ENCODE measurements at places on chromosomes 12 and 14. TPM values are rescaled to one million over a fixed set of nuclear protein-coding genes. Genes with fewer than 3 reads are reported as not detected.
A peak's percentile ranks its signal among the peaks of the same experiment; 100 is the strongest.

DNA sequence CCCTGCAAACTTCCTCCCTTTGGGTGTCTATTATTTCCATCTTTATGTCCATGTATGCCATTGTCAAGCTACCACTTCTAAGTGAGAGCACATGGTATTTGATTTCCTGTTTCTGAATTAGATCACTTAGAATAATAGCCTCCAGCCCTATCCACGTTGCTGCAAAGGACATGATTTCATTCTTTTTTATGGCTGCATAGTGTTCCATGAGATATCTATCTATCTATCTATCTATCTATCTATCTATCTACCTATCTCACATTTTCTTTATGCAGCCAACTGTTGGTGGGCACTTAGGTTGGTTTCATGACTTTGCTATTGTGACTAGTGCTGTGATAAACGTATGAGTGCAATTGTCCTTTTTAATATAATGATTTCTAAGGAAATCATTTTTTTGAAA lies 11.2 kb upstream of the MRPL42 start:
- no peak for DNase-seq

DNA sequence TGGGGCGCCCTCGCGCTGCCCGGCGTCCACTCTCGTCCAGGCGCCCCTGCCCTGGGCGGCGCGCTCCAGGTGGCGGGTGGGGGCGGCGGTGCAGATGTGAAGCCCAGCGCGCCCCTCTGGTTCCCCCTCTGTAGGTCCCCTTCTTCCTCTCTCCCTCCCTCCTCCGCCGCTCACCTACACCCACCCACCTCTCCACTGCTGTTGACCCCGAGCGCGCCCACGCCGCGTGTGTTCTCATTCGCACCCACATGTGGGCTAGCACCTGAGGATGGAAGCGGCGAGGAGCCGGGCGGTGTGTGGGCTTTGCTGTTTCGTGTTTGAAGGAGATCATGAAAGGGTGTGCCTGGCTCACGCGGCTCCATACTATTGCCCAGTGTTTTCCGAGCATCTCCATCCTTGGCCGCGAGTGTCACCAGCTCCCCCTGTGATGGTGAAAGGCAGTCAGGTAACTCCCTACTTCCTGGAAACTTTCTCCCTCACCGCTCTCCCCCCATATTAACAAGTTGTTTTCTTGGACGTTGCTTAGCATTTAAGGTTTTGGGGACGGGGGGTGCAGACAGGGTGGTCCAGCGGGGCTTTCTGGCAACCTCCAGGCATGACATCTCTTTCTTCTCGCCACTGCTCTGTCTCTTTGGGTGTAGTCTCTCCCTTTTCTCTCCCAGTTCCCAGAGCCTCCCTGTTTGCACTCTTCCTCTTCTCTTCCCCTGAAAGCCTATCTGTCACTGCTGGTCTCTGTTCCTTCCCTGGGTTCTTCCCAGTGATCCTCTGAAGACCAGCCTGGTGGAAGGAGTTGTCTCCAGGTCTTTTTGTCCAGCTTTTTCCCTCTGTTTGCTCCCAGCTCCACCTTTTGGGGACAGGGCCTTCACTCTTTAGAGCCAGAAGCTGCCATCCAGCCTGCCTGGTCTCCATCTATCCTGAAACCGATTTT lies 1.6 kb downstream of the CACNA1C start:
- DNase-seq, result no peak

The AGAP2 gene
- 9.8 TPM for total RNA-seq

The CLEC4D gene
- total RNA-seq, result not detected

The ACSS3 gene
- total RNA-seq, result 5.8 TPM

The ABCC9 gene
- 10.1 TPM for total RNA-seq

- no peak for DNase-seq
These were observed 57.9 kb upstream of the DCN start for GRCh38 chr12:91240386-91241095.

DNA sequence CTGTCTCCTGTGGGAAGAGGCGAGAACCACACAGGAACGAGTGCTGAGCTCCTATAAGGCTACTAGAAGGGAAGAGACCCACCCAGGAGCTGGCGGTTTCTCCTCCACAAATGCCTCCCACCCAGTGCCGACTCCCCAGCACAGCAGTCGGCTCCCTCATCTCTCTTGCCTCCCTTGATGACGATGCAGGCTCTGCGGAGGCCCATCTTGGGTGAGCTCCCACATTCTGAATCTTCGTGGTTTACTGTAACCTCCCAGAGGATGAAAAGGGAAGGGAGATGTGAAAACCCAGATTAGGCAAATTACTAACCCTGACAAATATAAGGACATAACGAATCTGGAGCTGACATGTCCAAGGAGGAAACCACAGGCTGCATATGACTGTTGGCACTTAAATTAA lies 23.8 kb downstream of the GRIN2B start:
- DNase-seq, result no peak

DNA sequence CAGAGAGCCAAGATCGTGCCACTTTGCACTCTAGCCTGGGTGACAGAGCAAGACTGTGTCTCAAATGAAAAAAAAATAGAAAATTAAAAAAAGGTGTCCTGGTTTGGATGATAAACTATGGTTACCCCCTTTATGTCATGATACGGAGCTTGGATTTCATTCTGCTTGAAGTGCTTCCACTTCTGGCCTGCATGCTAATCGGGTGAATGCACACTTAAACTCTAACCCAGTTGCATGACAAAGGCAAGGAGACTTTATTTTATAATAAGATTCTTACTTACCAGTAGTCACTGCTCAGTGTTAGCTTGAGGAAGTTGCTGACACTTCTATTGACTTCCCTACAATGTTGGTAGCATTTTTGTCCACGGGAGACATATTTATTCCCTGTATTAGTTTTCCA lies 24.3 kb downstream of the CFAP54 start:
- no peak for DNase-seq

The ATP2A2 gene
- 959 TPM for total RNA-seq

DNA sequence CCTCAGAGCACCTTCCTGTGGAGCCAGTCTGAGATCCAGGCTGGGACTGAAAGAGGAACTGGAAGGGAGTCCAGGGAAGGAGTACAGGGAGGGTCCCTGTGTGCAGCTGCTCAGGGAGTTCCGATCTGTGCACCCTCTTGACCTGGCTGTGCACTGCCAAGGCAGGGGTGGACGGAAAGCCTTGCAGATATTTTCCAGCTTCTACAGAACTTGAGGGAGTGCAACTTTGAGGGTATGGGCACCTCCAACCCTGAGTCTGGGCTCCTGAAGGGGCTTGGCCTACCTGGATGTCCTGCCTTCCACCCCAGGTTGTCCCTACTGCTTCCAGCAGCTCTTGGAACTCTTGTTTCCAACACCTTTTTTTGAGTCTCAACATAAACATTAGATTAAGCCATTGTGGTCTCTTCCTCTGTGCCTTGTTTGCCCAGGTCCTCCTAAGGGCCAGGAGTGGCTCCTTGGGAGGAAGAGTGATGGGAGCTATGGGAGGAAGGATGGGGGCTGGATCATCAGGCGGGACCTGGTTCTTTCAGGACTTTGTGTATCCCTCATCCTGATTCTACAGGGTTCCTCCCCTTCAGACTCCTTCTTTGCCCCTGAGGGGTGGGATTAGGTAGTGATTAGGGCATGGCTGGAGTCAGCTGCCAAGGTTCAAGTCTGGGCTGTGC lies 3.5 kb downstream of the KRT7 start:
- DNase-seq, result no peak

GRCh38 chr14:100892496-100893227 lies 10.9 kb downstream of the RTL1 start:
- no peak for DNase-seq

DNA sequence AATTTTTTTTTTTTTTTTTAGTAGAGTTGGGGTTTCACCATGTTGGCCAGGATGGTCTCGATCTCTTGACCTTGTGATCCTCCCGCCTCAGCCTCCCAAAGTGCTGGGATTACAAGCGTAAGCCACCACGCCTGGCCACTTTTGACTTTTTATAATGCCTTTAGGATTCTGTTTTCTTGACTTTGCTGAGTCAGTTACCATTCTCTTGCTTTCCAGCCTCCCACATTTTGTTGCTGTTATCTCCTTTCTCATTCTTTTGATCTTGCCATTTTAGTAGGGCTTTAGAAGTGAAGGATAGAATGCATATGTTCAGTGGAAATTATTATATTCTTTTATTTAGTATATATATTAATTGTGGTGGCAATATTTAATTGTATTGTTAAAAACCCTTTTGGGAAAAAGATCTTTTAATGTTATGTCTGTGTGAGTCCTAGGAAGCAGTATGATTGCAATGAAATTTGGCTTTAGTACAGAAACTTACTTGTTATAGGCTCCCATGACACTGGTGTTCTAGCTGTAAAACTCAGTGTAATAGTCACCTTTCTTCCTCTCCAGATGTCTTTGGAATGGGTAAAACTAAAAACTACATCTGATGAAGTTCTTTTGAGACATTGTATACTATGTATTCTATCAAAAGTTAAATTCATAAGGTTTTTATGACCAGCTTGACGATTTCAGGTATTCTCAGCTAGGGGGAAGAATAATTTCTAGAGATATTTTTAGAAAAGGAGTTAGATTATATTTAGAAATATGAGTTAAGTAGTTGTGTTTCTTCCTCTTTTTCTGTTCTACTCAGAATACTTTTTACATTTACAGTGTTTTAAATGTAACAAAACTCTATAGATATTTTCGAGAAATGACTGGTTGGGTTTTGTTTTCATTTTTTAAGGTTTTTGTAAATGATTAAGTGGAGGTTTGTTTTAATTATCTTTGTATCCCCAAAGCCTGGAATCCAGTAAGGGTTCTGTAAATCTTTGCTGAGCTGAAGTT lies 74.7 kb downstream of the APAF1 start:
- no peak for DNase-seq

DNA sequence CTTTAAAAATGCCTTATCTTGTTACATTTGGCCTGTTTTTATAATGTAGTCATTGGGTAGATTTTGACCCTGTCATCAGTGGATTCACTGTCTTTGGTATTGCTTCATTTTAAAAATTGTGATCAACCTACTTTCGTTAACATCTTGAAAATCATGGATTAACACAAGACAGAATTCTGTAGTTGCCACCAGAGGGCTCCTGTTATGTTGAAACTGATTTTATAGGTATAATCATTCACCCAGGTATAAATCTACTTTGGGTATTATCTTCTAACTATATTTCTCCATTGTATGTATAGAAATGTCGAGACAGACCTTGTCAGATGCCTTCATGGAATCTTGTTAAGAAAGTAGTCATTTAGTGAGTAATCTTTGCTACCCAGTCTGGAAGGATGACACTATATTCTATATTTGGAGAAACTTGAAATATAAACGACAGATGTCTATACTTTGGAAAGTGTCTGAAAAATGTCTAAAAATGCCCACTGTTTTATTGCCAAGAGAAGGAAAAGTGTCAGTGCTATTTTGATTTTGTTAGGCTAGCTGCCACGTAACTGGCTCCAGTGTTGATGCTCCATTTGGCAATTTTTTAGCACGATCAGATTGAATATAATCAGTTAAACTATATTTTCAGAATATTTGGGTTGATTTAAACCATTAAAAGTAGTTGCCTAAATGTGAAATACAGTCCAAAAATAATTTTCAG lies 129.4 kb downstream of the PELI2 start:
- DNase-seq, result peak; percentile 19

DNA sequence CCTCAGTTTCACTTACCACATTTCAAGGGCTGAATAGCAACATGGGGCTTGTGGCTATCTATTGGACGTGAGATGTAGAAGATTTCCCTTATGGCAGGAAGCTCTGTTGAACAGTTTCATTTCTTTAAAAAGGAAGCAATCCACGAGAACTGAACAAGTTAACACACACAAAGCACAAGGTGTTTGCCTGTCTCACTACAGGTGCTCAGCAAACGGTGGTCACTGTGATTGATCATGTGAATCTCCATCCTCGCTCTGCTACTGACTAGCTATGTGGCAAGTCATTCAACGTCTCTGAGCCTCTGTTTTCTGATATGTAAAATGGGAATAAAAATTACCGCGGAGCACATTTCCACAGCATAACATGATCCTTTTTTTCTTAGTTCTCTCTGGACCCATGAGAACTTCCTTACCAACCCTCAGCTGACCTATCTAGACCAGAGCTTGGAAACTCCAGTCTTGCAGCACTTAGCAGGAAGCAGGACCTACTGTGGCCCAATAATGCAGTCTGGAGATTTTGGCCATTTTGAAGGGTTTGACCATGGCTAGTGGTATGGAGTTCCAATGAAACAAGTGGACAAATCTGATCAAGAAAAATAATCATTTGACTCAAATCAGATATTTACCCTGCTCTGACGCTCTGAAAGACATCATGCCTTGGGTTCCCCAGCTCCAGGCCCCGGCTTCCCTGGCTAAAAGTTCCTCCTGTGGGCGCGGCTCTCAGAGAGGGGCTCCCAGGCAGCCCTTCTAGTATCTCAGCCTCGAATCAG lies 278.8 kb downstream of the ZFP36L1 start:
- DNase-seq, result no peak

DNA sequence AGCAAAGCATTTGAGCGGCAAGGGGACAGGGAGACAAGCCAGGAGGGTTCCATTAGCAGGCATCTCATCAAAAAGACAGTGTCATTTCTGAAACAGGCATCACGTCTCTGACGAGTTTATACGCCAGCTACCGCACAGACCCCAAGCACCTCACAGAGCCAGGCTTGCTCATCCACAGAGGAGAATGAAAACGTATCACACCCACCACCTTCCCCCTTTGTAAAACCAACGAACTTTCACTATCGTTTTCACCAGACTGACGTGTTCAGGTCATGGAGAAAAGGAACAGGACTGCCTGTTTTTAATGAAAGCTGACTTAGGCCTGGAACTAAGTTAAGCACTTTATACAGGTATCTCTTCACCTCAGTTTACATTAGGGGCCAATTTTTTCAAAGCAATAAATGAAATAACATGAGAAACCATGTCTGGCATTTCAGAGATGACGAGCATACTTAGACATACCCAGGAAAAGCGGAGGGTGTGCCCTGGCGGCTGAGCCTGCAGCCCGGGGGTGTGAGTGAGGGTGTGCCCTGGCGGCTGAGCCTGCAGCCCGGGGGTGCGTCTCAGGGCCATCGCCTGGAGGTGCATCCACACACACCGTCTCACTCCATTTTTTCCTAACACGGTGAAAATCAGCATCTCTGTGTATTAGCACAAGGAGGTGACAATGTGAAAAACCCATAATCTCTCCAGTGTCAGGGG lies 41.9 kb downstream of the STX2 start:
- no peak for DNase-seq

The NOVA1 gene
- 1.5 TPM for total RNA-seq

- peak; percentile 18 for DNase-seq
These were observed 51.4 kb downstream of the MRPL42 start for GRCh38 chr12:93518725-93519124.

The KRT80 gene
- total RNA-seq, result 68.4 TPM

GRCh38 chr12:118813778-118814357 lies 167.5 kb upstream of the SRRM4 start:
- DNase-seq, result no peak
